Esophagus muscularis mucosa (tissue), 4 donors: ENCODE measurements at places on chromosomes 13 and 19. TPM values are rescaled to one million over a fixed set of nuclear protein-coding genes. Genes with fewer than 3 reads are reported as not detected.

DNA sequence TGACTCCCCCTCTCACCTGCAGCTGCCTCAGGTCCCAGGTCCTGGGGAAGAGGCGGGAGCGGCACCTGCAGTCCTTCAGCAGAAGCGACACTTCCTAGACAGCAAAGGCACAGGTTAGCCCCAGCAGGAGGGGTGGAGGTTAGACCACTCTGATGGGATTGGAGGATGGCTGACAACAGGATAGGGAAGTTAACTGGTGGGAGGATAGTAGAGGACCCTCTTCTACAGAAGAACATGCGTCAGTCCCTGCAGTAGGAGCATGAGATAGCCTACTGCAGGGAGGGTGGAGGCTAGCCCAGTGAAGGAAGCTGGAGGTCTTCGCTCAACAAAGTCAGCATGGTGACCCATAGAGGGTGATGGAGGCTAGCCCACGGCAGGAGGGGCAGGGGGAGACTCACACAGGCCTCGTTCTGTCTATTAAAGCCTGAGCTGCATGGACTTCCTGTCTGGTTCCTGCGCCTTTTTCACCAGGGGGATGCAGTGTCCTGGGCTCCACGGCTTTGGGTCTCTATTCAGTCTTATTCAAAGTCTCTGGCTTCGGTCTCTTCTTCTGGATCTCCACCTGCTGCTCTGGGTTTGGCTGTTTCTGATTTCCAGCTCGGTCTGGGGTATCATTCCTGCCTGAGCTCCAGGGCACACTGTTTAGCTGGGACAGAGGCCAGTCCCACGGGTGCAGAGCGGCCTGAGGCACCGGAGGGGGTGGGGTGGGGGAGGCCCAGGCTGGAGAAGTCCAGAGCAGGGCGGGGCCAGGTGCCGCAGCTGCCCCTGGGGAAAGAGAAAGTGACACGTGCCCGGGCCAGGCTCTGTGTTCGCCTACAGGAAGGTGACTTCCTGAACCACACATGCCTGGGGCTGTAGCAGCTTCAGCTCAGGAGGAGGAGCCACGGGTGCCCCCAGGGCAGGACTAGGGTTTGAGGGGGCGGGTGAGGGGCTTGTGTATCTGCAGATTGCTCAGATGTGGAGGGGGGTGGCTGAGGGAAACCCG, 7.3 kb downstream of the IFNL3 start:
- no peak overlapping the region for H3K27ac ChIP-seq
- no peaks in the 10 kb centered on the region for H3K27me3 ChIP-seq
- H3K4me3 ChIP-seq = no peak overlapping the region
- no peaks in the 10 kb centered on the region for H3K36me3 ChIP-seq

- H3K4me1 ChIP-seq = peaks cover 4% of the 10 kb centered on the region
- H3K27me3 ChIP-seq = no peaks in the 10 kb centered on the region
- no peak overlapping the region for H3K27ac ChIP-seq
- no peak overlapping the region for H3K4me3 ChIP-seq
Observed at GRCh38 chr13:41345914-41346589, 35.0 kb downstream of the NAA16 start.

DNA sequence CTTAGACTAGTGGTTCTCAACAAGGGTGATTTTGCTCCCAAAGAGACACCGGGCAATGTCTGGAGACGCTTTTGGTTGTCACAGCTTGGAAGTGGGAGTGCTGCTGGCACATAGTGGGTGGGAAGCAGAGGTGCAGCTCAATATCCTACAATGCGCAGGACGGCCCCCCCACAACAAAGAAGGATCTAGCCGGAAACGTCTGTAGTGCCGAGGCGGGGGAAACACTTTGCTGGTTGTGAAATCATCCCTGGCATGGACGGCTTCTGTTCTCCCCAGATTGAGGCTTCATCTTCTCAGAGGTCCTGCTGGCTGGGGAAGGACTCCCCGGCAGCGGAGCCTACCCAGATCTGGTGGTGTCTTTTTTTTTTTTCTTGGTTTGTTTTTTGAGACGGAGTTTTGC, 13.4 kb upstream of the SYT5 start:
- no peaks in the 10 kb centered on the region for H3K4me1 ChIP-seq
- H3K4me3 ChIP-seq = no peak overlapping the region
- H3K36me3 ChIP-seq = no peaks in the 10 kb centered on the region
- no peak overlapping the region for H3K27ac ChIP-seq
- DNase-seq = no peak

- no peaks in the 10 kb centered on the region for H3K27me3 ChIP-seq
- H3K4me1 ChIP-seq = no peaks in the 10 kb centered on the region
- H3K4me3 ChIP-seq = no peak overlapping the region
- H3K36me3 ChIP-seq = no peaks in the 10 kb centered on the region
Observed at GRCh38 chr13:85725433-85725832, 73.8 kb downstream of the SLITRK6 start.

DNA sequence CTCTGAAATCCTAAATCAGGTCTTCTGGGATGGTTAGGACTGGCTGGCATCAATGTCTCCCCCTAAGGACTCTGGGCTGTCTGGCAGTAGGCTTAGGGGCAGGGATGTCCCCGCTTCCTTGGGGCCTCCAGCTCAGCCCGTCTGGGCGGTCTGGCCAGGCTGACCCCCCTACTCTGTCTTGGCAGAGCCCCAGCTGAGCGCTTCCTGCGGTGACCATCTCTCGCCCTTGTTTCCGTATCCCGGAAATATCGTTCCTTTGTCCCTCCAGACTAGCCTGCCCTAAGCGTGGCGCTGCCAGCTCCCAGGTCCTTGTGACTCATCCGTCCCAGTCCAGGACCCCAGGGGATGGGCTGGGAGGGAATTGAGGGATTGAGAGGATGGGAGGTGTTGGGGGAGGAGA, 11.3 kb downstream of the GTPBP3 start:
- H3K27me3 ChIP-seq = no peaks in the 10 kb centered on the region
- H3K4me1 ChIP-seq = peaks cover 36% of the 10 kb centered on the region
- H3K4me3 ChIP-seq = no peak overlapping the region
- H3K27ac ChIP-seq = peak overlapping the region; percentile 42
- DNase-seq = no peak

- no peaks in the 10 kb centered on the region for H3K36me3 ChIP-seq
- no peak overlapping the region for H3K4me3 ChIP-seq
- H3K4me1 ChIP-seq = no peaks in the 10 kb centered on the region
Observed at GRCh38 chr13:39106216-39107005, 68.2 kb downstream of the NHLRC3 start.

DNA sequence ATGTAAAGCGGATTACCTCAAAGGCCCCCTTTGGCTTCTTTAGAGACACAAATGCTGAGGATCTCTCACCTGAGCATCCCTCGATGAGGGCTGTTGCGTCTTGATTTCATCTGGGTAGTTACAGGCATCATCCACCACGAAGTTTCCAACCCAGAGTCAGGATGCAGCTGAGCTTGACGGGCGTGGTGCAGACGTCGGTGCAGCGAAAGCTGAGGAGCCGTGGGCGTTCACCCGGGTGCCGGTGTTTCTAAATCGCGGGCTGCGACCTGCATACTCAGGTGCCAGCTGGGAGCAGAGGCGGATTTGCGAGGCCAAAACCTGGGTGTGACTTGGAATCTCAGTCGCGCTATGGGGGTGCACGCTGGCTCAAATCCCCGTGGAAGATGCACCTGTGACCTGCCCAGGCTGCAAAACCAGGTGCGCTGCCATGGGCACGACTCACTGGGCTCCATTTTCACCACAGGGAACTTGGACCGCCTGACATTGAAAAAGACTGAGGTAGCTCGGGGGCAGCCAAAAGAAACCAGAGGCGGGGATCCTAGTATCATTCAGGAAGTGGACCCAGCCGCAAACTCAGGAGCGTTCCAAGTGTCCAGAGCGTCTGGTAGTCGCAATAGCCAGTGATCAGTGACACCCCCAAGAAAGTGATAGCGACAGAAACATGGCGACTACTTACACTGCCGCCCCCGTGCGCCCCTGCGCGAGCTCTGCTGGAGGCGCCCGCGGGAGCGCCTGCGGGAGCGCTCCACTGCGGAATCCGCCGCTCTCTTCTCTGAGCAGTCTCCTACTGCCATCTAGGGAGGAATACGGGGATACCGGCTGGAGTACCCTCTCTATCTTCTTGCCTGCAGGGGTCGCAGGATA, 36.4 kb upstream of the IGFL4 start:
- no peak overlapping the region for H3K27ac ChIP-seq
- no peaks in the 10 kb centered on the region for H3K36me3 ChIP-seq
- DNase-seq = no peak

GRCh38 chr13:22647156-22647850, 533.5 kb upstream of the SGCG start:
- no peak for DNase-seq
- no peaks in the 10 kb centered on the region for H3K27me3 ChIP-seq
- H3K27ac ChIP-seq = no peak overlapping the region
- no peaks in the 10 kb centered on the region for H3K36me3 ChIP-seq
- H3K4me3 ChIP-seq = no peak overlapping the region

GRCh38 chr13:80251403-80251802, 89.5 kb downstream of the SPRY2 start:
- no peaks in the 10 kb centered on the region for H3K27me3 ChIP-seq
- no peak overlapping the region for H3K4me3 ChIP-seq
- no peak overlapping the region for H3K27ac ChIP-seq

DNA sequence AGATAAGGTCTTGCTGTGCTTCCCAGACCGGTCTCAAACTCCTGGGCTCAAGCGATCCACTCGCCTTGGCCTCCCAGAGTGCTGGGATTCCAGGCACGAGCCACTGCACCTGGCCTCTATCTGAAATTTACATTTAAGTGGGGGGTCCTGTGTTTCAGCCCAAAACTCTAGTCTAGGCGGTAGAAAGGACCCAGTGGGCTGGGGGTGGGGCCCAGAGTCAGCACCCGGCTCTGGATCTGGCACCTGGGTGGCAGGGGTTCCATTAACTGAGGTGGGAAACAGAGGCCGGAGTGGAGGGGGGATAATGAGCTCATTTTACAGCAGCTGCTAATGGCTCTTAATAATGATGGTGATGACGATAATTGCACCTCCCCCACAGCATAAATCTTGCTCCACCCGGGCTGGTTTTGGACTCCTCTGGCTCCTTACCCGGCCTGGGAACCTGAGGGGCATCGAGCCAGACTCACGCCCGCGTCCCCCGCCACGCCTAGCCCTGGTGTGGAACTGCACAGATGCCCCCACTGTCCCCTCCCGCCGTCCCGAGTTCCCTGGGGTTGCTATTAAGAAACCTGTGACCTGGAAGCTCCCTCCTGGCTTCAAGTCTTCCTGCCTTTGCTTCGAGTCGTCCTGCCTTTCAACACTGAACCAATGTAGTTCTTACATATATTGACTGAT, 17.8 kb upstream of the KLF2 start:
- H3K4me3 ChIP-seq = no peak overlapping the region
- H3K27me3 ChIP-seq = no peaks in the 10 kb centered on the region
- H3K27ac ChIP-seq = no peak overlapping the region
- DNase-seq = no peak

DNA sequence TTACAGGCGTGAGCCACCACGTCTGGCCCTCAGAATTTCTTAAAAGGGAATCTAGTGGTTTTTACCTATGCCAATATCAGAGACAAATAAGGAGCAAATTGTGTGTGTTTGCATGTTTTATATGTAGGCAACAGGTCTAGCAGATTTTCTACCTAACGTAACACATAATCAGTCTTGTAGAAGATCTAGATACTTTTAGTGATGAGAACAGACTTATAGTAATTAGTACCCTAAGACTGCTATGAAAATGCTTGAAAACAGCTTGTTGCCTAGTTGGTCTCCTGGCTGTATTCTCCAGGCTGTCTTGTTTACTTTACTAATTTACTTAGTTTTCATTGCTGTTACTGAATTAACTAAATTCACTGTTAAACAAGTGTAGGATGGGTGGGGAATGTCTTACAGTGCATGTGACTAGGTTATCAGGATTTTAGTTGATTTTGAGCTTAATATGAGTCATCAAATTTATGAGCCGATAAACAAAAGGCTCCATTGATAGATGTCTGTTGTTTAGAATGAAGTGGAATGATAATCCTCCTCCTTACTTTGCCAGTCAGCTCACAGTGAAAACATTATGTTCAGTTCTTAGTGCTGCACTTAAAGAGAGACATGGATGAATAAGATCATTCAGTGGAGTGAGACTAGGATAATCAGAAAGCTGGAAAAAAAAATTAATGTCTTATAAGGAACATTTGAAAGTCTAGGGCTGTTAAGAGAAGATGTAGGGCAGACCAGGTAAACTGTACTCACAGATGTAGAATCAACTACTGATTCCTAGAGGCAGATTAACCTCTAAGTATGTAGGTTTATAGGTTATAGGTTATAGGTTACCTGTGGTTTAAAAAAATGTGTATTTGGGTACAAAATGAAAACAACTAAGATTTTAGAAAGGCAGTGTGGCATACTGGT, 22.4 kb downstream of the GTF2F2 start:
- H3K4me3 ChIP-seq = no peak overlapping the region
- H3K36me3 ChIP-seq = peaks cover 9% of the 10 kb centered on the region
- no peak for DNase-seq
- no peaks in the 10 kb centered on the region for H3K27me3 ChIP-seq
- H3K4me1 ChIP-seq = no peaks in the 10 kb centered on the region

GRCh38 chr13:30847650-30848307, 58.3 kb upstream of the MEDAG start:
- no peak for DNase-seq
- peak overlapping the region; percentile 63 for H3K27ac ChIP-seq
- H3K4me3 ChIP-seq = no peak overlapping the region
- H3K36me3 ChIP-seq = no peaks in the 10 kb centered on the region
- H3K4me1 ChIP-seq = no peaks in the 10 kb centered on the region

GRCh38 chr13:35649162-35649561, 172.7 kb upstream of the MAB21L1 start:
- no peak for DNase-seq
- H3K4me1 ChIP-seq = peaks cover 12% of the 10 kb centered on the region
- H3K27me3 ChIP-seq = no peaks in the 10 kb centered on the region
- no peak overlapping the region for H3K4me3 ChIP-seq
- no peak overlapping the region for H3K27ac ChIP-seq
- H3K36me3 ChIP-seq = peaks cover 20% of the 10 kb centered on the region

- no peaks in the 10 kb centered on the region for H3K4me1 ChIP-seq
- no peaks in the 10 kb centered on the region for H3K27me3 ChIP-seq
- DNase-seq = no peak
- H3K36me3 ChIP-seq = no peaks in the 10 kb centered on the region
- H3K27ac ChIP-seq = no peak overlapping the region
- no peak overlapping the region for H3K4me3 ChIP-seq
Observed at GRCh38 chr13:83223546-83223945, 658.7 kb downstream of the SLITRK1 start.

DNA sequence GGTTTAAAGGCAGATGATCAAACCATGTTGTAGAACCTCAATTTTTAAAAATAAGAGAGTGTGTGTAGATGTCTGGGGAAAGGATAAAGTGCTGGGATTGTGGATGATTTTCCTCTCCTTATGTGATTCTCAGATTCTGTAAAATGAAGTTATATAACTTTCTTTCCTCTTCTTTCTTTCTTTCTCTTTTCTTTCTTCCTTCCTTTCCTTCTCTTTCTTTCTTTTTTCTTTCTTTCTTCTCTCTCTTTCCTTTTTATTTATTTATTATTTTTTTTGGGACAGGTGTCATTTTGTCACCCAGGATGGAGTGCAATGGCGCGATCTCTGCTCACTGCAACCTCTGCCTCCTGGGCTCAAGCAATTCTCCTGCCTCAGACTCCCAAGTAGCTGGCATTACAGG, 82.6 kb downstream of the GADD45B start:
- H3K4me3 ChIP-seq = no peak overlapping the region
- no peaks in the 10 kb centered on the region for H3K27me3 ChIP-seq
- H3K36me3 ChIP-seq = no peaks in the 10 kb centered on the region
- DNase-seq = no peak
- H3K4me1 ChIP-seq = peaks cover 11% of the 10 kb centered on the region

GRCh38 chr19:7868671-7869452, 5.3 kb downstream of the PRR36 start:
- no peak for DNase-seq
- peak overlapping the region; percentile 76 for H3K27ac ChIP-seq
- peaks cover 26% of the 10 kb centered on the region for H3K27me3 ChIP-seq
- peak overlapping the region; percentile 53 for H3K4me3 ChIP-seq

GIPR gene
- not detected for total RNA-seq

PRSS57 gene
- total RNA-seq = not detected

SMIM17 gene
- not detected for total RNA-seq

ZNF497 gene
- 0.99 TPM for total RNA-seq
